ENCODE measurements at places on chromosomes 5 and 9.
A peak's percentile ranks its signal among the peaks of the same experiment; 100 is the strongest.

DNA sequence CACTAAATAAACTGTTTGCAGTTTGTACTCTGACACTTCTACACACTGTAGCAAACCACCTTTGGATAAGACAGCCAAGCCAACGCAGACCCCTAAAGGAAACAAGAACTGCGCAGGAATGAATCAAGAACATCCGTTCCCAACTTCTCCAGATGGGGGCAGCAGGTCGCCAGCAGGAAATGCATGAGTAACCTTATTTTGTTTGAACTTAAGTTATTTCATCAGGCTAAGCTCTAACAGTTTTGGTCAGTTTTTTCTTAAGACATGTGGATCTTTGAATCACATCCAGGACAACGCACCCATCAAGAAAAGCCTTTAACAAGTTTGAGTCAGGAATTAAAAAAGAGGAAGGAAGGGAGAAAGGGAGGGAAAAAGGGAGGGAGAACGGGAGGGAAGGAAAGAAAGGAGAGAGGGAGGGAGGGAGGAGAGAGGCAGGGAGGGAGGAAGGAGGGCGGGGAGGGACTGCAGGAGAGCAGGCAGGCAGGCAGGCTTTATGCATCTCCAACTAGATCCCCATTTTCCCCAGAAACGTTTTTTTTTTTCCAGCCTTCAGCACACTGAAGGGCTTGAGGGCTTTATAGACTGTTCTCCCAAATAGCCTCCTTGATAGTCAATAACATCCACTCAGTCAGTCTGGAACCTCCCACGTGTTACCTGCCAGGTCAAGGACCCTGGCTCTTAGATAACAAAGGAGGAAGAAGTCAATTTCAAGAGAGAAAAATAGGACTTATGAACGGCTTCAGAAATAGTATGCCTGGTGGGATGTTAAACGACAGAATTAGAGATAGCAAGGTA lies 22.2 kb downstream of the BHMT start:
- DNase-seq: peak; percentile 80

GRCh38 chr9:131144201-131144600 lies 18.8 kb downstream of the NUP214 start:
- DNase-seq: no peak

GRCh38 chr9:128805661-128806060 lies 12.6 kb upstream of the ENDOG start:
- DNase-seq: no peak

GRCh38 chr5:128490761-128491160 lies 47.3 kb downstream of the FBN2 start:
- no peak for DNase-seq

GRCh38 chr9:93192721-93193387 lies 8.9 kb downstream of the WNK2 start:
- no peak for DNase-seq

DNA sequence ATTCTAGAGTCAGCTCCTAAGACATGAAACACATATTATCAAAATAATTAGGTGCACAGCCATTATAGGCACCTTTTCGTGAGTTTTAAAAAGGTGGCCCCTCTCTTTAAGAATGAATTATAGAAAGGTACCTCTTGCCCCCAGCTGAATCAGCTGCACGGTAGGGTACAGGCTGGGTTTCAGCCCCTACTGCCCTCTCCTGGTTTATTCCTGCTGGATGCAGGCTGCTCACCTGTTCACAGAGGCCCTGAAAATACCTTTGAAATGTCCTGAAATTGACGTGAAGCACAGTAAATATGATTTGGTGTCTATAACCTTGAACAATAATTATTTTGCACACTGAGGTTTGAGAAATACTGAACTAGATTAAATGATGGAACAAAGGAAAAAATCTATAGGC lies 504.8 kb upstream of the SGCD start:
- no peak for DNase-seq

GRCh38 chr5:82265047-82265446 lies 13.1 kb downstream of the RPS23 start:
- DNase-seq: peak; percentile 32

- DNase-seq: no peak
Measured at GRCh38 chr9:133780404-133780945, 42.3 kb upstream of the SARDH start.

DNA sequence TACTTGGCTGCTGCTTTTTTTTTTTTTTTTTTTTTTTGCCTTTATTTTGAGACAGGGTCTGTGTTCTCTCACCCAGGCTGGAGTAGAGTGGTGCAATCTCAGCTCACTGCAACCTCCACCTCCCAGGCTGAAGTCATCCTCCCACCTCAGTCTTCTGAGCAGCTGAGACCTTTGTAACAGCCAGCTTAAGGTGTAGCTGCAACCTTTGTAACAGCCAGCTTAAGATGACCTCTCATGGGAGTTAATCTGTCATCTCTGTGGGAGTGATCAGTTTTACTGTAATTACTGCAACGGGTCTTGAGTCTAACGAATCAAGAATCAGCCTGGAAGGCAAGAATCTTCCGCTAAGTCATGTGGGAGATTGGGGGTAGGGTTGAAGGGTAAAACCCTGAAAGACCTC lies 31.6 kb upstream of the SNX2 start:
- DNase-seq: no peak

DNA sequence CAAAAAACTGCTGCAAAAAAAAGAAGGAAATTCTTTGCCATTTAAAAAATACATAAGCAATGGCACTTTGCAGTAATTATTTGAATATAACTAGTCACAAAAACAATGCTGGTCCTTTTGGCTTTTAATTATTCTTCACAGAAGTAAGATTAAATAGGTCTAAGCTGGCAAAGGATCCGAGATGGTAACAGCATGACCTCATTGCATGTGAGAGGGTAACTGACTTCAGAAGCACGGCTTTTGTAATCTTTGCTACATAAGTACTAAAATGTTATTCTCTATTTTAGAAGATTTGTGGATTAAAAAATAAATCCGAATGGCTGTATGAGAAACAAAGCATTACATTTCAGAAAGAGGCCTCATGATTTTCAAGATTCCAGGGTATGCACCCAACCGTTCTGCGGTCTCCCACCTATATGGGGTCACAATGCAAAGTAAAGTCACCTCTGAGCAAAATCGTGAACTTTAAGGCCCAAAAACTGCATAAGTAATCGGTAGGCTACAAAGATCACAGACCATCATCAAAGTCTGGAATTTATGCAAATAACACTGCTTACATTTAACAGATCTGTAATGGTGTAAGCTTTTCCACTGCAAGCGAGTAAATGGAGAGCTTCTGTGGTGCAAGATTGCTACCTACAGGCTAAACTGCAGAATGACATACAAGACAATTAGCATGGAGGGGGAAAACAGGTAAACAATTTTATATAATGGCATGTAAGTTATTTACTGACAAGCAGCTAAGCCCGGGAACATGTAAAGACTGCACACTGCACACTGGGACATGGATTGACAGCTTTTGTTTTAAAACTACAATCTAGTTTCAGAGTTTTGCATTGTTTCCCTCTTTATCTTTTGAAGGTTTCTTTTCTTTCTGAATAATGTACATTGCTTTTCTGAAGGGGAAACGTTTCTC lies 231.6 kb downstream of the SLF1 start:
- DNase-seq: peak; percentile 50

DNA sequence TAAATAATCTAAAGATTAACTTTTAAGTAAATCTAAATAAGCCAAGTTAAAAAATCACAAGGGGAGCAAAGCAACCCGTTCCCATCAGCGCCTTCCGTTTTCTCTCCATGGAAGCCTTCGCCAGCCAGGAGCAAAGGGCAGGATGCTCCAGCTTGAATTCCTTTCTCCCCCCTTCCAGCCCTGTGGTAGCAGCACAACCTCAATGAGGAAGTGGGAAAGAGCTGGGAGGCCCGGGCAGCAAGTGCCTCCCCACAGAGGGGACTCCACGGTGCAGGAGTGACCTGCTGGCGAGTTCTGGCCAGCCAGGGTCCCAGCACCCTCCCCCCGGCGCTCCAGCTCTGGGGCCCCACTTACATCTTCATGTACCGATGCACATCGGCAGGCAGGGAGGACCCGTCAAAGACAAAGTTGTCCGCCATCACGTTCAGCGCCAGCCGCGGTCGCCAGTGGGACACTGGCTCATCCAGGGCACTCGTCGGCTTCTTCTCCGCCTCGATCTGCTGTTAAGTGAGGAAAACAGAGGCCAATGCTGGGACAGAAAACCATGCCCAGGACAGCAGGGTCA lies 6.3 kb downstream of the CLPTM1L start:
- DNase-seq: no peak

DNA sequence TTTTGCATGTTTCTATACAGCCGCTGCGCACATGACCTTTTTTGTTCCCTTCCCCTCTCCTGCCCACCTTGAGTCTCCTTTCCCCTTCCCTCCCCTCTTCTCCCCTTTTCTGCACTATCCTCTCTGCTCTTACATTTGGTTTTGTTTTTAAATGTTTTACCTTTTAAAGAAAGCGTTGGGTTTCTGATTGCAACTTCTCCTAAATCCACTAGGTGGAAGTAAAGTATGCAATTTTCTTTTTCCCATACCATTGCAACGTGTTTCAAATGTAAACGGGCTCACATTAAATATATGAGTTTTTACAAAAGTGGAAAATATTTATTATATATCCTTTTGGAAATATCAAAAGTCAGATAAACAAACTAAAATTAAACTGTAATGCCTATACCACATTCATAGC lies 500.9 kb downstream of the DIRAS2 start:
- DNase-seq: no peak

DNA sequence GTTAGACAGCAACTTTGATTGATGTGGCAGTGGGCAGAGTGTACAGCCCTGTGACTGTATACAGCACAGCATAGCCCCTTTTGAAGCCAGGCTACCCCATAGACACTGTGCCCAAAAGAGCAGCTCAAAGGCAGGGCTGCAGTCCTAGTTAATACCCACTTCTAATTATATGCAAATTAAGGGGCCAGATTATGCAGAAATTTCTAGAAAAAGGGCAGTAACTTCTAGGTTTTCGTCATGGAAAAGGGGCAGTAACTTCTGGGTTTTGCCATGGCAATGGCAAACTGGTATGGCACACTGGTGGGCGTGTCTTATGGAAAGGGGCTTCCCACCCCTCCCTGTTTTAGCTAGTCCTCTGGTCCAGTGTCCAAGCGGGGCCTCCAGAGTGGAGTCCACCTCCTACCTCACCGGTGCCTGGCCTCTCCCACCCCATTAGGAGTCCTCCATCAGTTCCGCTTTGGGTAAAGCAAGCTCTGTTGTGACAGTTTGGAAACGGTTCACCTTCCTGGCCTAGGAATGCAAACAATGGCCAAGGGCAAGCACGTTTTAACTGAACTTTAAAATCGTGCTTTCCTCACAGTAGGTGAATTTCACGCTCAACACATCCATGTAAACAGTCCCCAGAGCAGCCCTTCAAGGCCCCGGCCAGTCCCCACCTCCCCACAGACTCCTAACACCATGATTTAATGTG lies 5.6 kb downstream of the ADAMTS13 start:
- no peak for DNase-seq

DNA sequence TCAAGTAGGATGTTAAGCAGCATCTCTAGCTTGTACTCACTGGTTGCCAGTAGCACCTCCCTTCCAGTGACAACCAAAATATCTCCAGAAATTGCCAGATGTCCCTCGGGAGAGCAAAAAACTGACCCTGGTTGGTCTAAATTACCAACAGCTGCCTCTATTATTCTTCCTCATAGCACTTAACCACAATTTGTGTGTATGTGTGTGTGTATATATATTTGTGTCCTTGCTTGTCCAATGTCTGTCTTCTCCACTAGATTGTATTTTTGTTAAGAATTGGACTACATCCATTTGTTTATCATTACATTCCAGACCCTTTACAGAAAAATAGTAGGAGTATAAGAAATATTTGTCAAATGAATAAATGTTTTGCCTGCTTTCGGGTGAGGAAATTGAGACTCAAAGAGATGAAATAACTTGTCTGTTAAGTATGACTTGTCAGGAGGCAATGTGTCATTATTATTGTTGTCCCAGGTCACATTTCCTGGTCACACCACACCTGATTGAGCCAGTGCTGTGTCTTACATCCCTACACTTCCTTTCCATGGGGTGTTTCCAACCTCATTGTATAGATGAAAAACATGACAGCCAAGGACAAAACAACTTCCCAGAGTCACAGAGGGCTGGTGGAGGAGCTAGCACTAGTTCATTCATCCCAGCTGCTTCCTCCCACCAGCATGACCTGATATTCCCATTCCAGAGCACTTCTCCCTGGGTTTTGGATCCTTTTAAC lies 11.4 kb upstream of the GRPEL2 start:
- DNase-seq: peak; percentile 73

DNA sequence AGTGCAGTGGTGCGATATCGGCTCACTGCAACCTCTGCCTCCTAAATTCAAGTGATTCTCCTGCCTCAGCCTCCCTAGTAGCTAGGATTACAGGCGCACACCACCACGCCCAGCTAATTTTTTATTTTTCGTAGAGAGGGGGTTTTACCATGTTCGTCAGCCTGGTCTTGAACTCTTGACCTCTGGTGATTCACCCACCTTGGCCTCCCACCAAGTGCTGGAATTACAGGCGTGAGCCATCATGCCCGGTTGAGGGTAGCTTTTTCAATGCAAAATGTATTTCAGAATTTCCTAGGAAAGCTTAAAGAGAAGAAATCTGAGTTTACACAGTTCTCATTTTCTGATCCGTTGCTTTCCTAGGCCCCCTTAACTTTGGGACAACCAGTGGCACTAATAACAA lies 15.7 kb downstream of the BDP1 start:
- DNase-seq: peak; percentile 34

DNA sequence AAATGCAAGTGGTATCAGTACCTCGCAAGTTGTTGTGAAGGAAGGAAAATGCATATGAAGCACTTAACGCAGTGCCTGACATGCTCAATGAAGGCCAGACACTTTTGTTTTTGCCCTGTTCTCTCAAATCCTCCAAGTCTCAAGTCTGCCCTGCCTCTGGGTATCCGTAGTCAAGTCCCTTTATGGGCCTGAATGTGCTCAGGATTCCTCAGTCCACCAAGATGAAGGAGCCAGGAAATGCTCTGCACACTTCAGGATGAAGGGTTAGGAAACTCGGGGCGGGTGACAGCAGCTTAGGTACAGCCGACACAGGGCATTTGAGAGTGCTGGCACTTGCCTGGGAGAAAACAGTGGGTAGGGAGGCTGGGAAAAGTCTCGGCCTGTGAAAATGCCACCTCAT lies 1.4 kb downstream of the ECSCR start:
- DNase-seq: no peak

- DNase-seq: no peak
Measured at GRCh38 chr9:18891946-18892670, 140.9 kb downstream of the SAXO1 start.

DNA sequence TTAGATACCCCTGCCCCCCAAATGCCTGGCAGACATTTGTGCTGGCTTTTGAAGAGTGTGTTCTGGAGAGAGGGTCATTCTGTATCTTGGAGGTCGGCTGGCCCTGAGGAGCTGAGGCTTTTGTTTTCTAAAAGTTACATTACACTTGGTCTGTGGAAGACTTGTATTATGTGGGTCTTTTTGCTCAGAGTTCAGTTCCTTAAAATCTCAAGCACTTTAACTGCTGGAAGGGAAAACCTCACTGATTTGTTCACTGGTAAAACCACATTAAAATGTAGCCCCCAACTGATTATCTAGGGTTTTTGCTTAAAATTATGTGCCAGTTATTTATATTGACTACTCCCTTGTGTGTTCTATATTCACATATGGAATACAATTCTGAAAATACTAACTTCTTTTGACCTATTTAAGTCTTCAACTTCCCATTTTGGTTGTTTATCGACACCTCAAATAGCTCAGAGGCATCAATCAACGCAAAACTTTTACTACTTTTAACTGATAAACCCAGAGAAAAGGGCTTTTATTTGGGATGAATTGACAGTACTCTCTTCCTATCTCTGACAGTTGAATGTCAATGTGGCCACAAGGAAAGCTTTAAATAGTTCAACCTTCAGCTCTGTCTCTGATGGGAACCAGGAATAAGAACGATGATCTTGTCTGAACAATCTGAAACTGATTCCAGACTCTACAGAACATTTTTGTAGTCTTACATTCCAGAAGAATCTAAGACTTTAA lies 54.0 kb upstream of the MAP3K1 start:
- DNase-seq: no peak
